ENCODE measurements at places on chromosomes 13 and 19.

GRCh38 chr19:5837761-5838352 lies 1.6 kb downstream of the FUT6 start:
- no peak for DNase-seq

DNA sequence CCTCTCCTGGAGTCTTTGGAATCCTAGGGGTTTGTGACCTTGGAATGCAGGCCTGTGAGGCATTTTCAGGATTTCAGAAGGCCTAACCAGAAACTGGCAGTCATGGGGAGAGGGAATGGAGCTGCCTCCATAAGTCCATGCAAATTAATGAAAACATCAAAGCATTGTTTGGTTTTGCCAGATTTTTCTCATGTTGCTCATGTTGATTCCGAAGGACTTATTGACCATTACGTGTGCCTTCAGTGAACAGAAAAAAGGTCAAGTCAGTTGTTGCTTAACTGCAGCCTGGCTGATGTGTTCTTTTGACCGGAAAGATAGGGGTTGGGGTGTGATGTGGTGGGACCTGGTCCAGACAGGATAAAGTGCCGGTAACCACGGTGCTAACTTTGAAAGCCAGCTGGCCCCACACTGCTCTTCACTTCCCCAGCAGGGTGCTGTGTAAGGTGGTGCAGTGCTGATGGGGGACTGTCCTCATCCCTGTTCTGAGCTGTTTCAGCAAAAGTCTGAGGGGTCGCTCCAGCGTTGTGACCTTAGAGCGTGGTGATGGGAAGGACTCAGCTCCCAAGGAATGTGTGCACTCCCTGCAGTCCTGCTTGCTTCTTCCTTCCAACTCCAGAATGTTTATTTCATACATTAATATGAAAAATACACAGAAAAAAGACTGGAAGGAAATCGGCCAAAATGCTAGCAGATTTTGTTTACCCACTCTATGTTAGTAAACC lies 3.5 kb downstream of the RNF113B start:
- no peak for DNase-seq

GRCh38 chr13:21671620-21672286 lies 880 bp downstream of the FGF9 start:
- DNase-seq: no peak

DNA sequence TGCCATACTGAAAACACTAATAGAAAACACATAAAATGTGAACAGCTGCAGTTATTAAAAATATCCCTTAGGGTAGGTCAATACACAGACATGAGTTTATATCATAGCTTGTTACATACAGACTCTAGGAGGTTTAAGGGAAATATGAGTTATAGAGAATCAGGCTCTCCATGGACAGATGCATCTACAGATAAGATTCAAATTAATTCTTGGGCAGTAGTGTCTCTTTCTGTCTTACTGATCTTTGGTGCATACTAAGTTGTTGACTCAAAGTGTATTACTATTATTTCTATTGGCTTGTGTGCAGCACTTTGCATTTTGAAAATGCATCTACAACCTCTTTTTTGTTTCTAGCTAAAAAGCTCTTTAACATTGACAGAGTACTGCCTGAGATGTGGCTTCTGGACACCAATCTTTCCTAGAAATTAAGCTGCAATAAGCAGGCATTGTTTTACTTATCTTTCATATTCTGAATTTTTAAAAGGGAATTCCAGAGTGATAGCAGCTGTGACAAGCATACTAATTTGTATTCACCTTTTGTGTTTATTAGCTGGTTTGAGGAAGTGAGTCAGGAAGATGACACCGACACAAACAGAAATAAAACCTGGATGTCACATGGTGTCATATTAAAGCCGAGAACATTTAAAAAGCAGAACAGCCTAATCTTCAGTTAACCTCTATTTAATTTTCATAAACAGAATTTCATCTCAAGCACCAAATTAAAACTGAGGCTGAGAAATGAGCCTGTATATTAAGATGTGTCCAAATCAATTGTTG lies 399.0 kb downstream of the PCDH9 start:
- no peak for DNase-seq

GRCh38 chr13:103130681-103131210 lies 64.5 kb upstream of the SLC10A2 start:
- no peak for DNase-seq
